ENCODE measurements at places on chromosomes 5 and 9.

- no peak for DNase-seq
Observed at GRCh38 chr5:96292582-96293247, 140.3 kb downstream of the PCSK1 start.

DNA sequence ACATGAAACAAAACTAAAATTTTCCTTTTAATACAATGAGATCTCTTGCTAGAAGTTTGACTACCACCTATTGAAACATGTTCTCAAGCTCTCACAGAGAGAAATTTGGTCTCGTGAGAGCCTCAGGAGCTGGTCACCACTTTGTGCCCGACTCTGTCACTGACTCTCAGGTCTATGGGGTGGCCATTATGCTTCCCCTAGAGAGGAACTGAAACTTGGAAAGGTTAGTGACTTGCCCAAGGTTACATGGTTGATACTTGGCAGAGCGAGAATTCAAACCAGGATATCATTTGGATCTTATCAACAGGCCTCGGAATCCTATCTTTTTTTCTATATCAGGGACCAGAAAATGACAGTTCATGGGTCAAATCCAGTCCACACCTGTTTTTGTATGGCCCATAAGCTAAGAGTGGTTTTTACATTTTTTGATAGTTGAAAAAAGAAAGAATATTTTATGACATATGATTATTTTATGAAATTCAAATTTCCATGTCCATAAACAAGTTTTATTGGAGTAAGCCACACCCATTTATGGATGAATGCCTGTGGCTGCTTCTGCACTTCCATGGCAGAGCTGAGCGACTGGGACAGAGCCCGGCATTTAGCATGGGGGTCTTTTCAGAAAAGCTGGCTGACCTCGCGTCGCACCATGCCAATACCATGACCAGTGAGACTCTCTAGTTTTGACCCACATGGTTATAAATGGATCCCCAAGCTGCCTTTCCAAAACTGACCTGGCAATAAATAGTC is 44.8 kb upstream of the EQTN start:
- no peak for DNase-seq

DNA sequence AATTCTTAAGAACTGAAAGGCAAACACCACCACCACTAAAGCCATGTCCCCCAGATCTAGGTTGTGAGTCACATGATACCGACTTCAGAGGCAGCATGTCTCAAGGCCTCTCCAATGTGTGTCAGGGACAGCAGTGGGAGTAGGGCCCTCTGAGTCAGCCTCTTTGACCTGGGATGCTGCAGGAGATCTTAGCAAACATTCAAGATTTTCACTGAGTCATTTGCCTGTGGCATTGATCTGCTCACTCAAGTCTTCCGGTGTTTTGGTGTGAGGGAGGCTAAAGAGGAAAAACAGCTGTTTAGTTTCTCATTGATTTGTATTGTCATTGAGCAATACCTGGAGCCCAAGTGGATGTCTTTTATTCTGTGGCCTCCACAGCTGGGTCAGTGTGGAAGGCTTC is 36.1 kb downstream of the TMC1 start:
- no peak for DNase-seq

- DNase-seq = no peak
Observed at GRCh38 chr9:130938184-130938651, 829 bp downstream of the FIBCD1 start.

GRCh38 chr9:121707477-121708424 is 56.3 kb downstream of the DAB2IP start:
- no peak for DNase-seq

DNA sequence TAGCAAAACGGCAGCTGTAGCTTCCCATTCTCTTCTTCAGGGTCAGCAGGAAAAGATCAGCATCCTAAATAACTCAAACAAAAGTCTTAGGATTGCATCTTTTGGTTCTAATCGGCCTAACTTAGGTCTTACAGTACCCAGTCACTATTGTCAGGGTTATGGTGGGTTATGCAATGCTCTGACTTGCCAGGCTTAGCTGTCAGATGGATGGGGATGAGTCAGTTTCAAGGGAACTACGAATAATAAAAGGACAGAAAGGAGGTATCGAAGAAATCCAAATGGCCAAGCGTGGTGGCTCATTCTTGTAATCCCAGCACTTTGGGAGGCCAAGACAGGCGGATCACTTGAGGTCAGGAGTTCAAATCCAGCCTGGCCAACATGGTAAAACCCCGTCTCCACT is 46.5 kb downstream of the PPP1R2B start:
- DNase-seq = no peak

DNA sequence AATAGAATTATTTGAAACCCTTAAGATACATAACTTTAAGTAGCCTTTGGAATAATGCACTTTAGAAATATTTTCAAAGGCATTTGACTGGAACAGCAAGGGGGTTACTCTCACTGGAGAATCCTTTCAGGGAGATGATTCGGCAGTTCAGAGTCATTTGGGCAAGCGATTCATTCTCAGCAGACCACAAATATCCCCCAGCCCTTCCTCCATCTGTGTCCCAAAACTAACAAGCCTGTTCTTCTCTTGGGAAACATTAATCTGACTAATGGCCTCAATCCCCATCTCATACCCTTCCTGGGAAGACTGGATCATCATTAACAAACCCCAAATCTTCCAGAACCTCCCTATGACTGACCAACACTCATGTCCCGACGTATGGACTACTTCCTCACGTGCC is 65.8 kb upstream of the S1PR3 start:
- DNase-seq = no peak

DNA sequence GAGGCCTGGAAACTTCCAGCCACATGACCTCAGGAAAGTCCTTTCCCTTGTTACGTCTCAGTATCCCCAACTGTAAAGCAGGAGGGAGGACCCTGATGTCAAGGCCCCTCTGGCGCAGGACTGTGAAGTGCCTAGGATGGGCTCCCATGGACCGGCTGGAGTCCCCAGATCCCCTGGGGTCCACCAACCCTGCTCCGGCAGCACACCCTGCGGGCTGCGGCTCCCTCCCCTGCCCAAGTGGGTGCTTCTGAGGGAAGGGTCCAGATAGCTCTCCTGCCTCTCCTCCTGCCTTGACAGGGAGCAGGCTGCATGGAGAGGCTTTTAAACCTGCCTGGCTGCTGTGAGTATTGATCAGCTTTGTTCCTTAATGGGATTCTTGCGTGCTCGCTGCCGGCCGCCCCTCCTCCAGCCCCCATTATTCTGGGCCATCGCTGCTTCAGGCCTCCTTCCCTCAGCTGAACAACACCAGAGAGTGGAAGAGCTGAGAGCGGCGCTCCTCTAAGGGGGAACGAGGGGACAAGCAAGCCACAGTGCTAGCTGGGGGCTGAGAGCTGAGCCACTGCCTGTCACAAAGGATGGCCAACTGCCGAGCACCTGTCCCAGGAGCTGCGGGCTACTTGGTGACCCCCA is 25.6 kb upstream of the NTNG2 start:
- DNase-seq = no peak

DNA sequence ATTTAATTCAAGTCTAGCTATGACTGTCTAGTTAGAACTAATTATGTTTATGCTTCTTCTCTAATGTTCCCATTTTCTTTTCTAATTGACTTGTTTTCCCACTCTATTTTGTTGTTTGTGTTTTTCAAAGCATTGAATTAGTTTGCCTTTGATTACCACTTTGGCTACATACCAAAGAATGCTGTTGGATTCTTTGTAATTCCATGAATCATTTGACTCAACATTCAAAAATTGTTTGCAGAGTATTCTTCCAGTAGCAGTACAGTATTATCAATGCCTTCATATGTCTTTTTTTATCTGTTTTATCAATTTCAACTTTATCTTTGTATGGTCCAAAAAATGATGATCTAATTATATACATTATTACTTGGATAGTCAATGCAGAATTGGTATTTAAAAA is 288.7 kb downstream of the RFX3 start:
- no peak for DNase-seq

DNA sequence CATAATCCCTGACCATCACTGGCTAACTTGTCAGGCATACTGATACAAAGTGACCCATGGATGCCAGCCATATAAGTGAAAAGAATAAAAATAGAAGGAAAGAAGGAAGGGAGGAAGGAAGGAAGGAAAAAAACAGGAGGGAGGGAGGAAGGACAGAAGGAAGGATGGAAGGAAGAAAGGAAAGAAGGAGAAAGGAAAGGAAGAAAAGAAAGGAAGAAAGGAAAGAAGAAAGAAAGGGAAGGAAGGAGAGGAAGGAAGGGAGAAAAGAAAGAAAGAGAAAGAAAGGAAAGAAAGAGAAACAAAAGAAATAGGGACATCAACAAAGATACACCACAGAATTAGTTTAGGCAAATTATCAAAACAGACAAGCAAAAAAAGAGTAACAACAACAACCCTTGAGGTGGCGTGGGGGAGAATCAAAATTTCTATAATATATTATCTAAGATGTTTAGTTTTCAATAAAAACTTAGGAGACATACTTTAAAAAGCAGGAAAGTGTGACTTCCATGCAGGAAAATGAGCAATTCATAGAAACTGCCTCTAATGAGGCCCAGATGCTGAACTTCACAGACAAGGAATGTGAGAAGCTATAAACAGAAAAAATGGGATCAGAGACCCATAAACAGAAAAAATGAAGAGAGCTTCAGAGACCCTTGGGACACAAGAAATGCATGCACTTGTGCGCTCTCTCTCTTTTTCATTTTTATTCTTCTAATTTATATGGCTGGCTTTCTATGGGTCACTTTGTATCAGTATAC is 96.1 kb upstream of the NFIL3 start:
- DNase-seq = no peak

DNA sequence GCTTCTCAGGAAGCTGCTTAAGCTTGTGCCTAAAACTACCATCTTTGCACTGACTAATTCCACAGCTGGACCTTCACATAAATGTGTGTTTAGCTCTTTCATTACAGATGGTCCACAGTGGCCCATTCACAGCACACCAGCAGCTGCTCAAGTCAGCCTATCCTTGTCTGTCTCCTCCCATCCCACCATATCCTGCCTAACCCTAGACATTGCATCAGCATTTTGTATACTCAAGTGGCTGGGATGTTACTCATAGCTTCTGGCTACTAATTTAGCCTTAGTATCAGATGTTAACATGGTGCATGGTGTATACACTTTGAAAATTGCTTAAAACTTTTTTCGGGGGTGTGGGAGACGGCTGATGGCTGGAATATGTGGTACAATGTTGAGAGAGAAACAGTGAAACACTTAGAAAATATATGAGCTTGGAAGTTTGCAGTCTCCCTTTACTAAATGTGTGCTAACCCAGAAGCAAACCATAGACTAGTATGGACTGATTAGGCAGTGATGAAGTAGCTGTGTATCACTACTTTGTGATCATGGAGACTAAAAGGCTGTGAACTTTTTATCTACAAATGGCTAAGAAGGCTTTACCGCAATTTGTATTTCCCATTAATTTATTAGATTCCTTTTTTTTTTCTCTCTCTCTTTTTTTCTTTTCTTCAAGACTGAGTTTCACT is 83.1 kb downstream of the JMY start:
- DNase-seq = no peak

DNA sequence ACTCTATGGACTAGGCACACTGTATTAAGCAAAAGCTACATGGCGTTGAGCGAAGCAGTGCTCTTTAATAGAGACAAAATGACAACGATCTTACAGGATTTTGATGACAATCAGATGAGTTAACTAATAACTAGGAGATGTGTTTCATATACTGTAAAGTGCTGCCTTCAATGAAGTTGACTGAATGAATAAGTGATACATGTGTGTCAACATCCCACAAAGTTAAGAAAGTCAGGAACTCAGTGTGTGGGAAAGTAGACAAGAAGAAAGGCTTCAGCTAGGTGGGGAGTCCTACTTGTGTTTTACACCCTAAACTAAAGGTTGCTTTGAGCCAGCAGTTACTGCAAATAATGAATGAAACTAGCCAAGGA is 79.6 kb downstream of the PAPPA start:
- DNase-seq = no peak

GRCh38 chr5:20974426-20974825 is 986.4 kb upstream of the CDH18 start:
- DNase-seq = no peak

- no peak for DNase-seq
Observed at GRCh38 chr9:93143830-93144530, 9.9 kb upstream of the NINJ1 start.

DNA sequence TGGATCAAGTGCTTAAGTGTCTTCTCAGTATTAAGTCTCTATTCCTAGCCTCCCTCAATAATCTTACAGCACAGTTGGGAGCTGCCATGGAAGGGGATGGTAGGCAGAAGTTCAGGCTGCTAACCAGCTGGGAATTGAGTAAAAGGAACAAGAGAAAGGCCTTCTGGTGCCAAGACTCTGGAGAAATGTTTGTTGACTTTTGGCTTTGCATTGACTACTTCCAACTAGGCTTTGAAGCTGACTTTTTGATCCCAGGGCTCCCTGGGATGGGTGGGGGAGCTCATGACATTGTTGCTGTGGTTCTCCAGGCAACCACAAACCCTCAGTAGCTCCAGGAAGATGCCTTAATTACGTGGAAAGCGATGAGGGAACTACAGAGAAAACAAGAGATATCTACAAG is 85.2 kb upstream of the HTR4 start:
- no peak for DNase-seq

DNA sequence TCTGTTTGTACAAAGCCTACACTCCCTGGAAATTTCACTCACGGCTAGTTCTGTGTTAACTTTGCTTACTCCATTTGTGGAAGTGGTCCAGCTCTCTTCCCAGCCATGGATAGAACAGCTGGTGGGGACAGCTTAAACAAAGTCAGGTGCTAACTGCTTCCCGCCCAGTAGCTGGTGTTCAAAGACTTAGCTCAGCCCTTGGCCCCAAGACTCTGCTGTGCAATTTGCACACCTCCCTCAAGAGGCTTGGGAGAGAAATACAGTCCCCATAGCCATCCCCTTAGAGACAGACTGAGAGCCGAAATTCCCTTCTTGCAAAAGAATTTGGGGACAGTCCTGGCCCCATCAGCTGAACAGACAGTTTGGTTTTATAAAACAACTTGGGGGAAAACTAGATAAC is 73.8 kb upstream of the RAI14 start:
- no peak for DNase-seq

DNA sequence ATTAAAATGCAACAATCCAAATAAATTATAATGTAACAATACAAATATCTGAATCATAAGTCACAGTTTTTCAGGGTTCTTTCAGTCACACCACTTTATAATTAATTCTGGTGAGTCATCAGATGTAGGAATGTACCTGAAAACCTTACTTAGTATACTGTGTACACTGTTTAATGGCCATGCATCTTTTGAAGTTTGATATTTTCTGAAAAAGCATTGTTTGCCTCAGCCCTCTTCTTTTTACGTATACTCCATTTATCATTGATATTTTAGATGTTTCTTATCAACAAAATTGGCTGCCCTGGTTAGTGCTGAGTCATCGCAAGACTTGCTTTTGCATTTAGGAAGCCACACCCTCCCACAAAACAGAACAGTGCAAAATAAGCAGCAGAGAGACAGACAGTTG is 218.6 kb downstream of the PJA2 start:
- no peak for DNase-seq

DNA sequence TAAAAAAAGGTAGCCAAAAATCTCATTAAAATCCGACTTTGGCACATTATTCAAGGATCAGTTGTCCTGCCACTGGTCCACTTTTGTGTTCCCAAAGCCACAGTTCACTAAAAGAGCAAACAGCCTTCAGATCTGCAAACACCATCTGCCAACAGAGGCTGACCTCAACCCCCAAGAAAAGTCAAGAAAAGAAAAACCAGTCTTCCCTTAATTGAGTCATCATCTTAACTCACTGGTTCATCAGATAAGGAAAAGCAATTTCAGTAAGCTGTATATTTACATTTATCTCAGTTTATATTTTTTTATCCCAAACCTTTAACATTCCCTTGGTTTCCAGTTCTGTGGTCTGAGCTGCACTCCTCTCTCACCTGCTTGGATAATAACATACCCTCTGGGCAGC is 21.2 kb downstream of the RASEF start:
- no peak for DNase-seq
